CD4-positive, alpha-beta T cell treated with Interleukin-15 for 4 hours (primary cell): ENCODE measurements at places on chromosomes 2 and 18.
A peak's percentile ranks its signal among the peaks of the same experiment; 100 is the strongest.

DNA sequence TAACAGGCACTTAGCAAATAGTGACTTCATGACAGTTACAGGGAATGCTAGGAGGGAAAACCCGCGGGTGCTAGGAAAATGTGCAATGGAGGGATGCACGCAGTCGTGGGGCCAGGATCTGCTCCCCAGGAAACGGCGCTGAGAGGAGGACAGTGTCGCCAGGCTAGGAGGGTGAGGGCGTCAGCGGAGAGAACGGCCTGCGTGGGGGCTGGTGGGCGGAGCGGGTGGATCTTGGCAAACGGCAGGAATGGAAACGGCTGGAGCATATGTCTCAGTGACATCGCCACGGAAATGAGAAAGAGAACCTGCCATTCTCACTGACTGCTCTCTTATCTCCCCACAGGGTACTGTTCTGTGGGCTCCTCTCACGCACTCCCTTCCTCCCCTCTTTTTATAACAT, 478.5 kb upstream of the ID2 start:
- DNase-seq = no peak

- DNase-seq = no peak
Observed at GRCh38 chr18:32056613-32057358, 34.9 kb upstream of the RNF138 start.

DNA sequence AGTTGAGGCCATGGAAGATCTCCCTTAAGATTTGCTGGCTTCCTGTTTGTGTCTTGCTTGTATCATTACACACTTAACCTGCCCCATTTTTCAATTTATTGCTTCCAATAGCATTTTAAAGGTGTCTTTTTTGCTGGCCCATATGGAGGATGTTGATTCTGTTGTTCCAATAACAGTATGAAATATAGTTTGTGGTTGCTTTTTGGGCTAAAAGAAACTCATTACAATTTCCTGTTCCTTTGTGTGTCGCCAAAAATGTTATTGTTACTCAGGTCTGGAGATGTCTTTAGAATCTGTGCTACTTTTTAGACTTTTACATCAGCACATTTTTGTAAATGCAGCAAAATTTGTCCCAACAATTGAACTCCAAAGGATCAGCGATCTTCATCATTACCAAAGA, 234.0 kb upstream of the ITGA4 start:
- peak; percentile 53 for DNase-seq

DNA sequence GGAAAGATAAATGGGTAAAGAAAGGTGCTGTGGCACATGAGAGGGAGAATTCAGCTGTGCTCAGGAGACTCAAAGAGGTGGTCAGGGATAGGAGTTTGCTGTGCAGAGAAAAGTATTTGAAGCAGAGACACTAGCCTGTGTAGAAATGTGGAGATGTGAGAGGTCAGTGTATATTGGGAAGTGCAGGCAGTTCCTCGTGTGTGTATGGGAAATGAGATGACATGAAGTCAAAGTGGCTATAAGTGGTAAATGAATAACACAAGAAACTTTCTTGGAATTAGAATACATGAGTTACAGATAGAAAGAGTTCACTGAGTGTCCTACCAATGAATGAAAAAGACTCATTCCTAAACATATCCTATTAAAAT, 11.6 kb downstream of the MAP3K20 start:
- DNase-seq = no peak

DNA sequence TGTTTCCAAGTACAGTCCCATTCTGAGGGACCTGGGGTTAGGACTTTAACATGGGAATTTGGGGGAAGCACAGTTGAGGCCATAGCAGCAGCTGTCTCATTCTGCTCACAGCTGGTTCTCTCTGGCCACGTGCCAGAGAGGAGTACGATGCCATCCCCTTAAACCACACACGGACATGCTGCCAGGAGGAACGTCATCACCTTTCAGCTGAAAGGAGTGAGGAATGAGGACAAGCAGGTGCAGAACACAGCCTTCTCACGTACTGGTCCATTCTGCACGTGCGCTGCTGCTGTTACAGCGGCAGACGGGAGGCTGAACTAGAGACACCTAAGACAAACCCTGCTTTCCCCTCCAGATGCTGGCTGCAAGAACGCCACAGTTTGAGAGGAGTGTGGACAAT, 33.5 kb downstream of the ODC1 start:
- no peak for DNase-seq

DNA sequence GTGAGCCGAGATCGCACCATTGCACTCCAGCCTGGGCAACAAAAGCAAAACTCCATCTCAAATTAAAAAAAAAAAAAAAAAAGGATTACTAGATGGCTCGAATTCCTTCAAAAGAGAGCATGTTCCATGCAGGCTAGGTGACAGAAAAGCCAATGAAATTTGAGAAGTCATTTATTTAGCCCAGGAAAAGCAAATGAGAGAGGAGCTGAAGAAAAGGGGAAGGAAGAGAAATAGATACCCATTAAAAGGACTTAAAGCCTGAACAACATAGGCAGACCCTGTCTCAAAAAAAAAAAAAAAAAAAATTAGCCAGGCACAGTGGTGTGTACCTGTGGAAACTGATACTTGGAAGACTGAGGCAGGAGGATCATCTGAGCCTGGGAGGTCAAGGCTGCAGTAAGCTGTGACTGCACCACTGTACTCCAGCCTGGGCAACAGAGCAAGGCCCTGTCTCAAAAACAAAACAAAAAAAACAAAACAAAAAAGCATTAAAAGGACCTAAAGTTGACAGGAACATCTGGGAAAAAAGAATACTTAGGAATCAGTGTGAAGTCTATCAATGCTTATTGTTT, 11.1 kb downstream of the SEPTIN10 start:
- DNase-seq = no peak

- no peak for DNase-seq
Observed at GRCh38 chr2:241924069-241924908, 54.8 kb downstream of the RTP5 start.

- DNase-seq = no peak
Observed at GRCh38 chr2:222052934-222053367, 245.8 kb downstream of the PAX3 start.

- no peak for DNase-seq
Observed at GRCh38 chr2:61425605-61426155, 45.2 kb downstream of the USP34 start.

DNA sequence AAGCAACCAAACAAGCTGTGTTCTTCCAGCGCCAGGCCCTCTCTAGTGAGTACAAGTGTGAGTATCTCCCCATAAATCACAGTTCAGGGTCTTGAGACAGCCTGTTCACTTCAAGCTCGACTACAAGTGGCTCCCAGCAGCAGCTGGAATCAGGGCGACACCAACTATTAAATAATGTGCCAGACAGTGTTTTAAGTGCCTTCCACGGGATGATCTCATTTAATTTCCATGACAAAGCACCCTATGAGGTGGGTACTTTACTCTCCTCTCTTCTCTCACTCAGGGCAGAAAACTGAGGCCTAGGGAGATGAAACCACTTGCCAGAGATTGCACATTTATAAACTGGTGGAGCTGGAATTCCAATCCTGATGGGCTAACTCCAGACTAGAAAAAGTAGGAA, 2.6 kb upstream of the FAM136A start:
- DNase-seq = no peak

DNA sequence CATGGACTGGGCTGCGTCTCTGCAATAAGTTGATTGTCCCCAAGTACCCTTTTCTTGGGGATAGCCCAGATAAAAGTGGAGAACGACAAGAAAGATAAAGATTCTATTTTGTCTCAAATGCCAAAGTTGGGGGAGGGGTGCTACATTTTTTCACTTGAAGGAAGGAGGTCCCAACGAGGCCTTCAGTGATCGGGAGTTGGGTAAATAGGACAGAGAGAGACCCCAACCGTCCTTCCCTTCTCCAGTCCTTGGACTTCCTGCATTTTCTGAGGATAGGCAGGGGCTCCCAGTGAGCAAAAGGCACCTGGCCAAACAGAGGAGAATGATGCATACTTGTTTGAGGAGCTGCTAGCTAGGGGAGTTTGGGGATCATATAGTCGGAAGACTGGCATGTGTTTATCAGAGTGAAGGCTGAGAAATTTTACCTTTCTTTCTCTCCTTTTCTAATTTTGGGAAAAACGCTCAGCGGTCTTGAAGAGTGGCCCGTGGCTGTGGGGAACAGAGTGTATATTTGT, 3.5 kb upstream of the EN1 start:
- no peak for DNase-seq

DNA sequence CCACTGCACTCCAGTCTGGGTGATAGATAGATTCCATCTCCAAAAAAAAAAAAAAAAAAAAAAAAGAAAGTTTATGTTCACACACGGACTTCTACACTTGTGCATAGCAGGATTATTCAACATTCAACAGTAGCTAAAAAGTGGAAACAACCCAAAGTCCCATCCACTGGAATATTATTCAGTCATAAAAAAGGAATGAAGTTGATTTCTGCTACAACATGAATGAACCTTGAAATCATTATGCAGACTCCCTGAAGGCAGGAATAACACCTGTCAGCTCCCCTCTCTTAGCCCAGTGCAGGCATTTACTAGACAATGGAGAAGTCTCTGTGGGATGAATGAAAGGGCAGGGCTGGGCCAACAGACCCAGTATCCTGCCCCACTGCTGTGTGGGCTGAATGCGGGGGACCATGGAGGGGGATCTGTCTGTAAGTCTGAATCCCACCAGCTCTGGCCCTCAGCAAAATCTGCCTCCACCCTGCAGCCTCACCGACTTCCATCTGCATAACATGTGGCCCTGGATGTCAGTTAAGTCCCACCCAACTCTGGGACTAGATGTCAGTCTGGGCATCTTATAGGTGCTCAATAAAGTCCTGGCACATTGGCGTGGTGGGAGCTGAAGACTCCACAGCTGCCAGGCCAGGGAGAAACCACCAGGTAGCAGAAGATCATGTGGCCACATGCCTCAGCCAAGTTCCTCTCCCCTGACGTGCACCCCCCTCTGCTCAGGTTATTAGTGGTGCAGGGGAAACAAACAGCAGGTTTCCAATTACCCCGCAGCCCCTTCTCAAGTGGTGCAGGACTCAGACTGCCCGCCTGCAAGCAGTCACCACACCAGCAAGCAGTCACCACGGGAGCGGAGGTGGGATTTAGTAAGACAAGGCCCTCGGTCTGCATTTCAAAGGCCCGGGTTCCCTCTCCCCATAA, 8.9 kb downstream of the ZFP36L2 start:
- DNase-seq = no peak

- no peak for DNase-seq
Observed at GRCh38 chr18:76592981-76593381, 97.9 kb upstream of the ZNF516 start.

DNA sequence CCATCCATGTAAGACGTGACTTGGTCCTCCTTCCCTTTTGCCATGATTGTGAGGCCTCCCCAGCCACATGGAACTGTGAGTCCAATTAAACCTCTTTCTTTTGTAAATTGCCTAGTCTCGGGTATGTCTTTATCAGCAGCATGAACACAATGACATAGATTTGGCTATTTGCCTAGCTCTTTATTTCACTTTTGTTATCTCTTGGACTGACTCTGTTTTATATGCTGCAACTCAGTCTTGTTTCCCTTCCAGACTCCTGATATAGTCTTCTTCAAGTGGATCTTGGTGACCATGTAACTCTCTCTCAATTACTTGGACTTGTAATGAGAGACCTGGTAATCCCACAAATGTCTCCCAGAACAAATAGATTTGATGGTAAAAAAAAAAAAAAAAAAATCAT, 627.6 kb downstream of the CCDC85A start:
- no peak for DNase-seq

GRCh38 chr2:65165558-65165957, 35.7 kb upstream of the RAB1A start:
- no peak for DNase-seq
